Urinary bladder (tissue), 4 donors: ENCODE measurements at places on chromosomes 16 and 17.

DNA sequence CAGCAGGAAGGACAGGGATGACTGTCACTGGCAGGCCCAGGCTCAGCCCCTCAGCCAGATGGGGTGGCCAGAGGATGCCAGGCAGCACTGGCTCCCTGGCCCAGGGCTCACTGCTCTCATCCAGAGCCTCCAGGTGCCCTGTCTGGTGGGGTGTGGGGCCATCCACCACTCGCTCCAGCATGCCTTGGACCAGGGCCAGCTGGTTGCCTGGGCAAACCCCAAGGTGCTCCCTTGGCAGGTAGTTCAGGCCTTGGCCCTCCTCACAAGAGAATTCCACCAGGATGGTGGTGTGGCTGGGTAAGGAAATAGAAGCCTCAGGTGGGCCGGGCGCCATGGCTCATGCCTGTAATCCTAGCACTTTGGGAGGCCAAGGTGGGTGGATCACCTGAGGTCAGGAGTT lies 29.4 kb downstream of the LGALS9 start:
- DNase-seq: no peak

DNA sequence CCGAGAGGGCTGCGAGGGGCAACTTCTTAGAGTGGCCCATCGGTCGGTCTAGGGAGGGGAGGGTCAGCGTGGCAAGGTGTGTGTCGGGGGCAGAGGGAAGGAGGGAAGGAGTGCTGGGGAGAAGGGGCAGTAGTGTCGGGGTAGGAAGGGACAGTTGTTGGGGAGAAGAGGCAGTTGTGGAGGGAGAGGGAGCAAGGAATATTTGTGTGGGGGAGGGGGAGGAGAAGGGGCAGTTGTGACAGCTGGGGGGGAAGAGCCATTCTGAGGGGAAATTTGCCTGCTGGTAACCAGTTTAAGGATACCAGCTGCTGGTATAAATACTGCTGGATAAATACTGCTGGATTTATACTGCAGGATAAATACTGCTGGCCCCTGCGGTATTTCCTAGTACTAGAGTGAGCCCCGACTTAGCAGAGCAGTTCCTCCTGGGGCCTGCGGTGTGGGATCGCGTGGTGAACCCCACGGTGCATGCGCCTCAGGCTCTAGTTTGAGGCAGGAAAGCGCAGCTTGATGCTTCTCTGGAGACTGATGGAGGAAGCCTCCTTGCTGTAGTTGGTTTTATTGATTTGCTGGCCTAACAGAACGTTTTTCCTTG lies 309 bp downstream of the DNAH2 start:
- DNase-seq: no peak

DNA sequence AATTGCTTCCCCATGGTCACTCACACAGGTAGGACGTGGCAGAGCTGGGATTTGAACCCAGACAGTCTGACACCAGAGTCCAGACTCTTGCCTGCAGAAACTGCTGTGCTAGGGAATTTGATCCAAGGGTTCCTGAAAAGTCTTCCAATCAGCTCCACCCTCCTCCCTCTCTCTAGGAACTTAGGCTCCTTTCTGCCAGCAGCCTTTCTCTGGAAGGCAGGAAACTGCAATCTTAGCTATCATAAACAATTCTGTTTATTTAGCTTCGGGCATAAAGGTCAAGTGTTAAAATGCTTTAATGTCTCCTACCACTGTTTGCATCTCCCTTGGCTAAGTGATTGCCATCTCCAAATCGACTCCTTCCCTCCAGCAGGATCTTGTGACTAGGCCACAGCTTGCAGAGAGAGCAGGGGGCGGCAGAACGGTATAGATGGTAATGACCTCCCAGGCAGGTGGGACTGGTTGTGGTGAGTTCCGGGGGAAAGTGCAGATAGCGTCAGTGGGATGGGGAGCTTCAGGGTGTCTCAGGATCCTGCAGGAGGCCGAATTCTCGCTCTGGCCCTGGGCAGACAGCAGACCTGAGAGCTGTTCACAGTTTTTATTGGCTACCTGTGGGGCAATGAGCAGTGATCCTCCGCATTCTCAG lies 882.4 kb upstream of the EEF2KMT start:
- DNase-seq: no peak

DNA sequence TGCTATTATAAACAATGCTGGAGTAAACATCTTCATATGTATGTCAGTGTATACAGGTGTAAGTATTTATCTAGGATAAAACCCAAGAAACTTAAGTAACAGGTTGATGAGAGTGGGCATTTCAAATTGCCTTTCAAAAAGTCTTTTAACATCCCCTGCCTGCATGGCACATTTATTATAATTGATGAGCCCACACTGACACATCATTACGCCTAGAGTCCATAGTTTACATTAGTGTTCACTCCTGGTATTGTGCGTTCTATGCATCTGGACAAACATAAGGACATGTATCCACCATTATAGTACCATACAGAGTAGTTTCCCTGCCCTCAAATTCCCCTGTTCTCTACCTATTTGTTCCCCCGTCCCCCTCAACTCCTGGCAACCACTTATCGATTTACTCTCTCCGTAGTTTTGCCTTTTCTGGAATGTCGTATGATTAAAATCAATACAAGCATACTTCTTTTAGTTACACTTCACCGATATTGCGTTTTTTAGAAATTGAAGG lies 53.7 kb downstream of the NACA2 start:
- DNase-seq: no peak

GRCh38 chr16:60907645-60908044 lies 1128.6 kb downstream of the CDH8 start:
- DNase-seq: no peak

- DNase-seq: no peak
Observed at GRCh38 chr17:18231164-18231563, 5.7 kb downstream of the LLGL1 start.

DNA sequence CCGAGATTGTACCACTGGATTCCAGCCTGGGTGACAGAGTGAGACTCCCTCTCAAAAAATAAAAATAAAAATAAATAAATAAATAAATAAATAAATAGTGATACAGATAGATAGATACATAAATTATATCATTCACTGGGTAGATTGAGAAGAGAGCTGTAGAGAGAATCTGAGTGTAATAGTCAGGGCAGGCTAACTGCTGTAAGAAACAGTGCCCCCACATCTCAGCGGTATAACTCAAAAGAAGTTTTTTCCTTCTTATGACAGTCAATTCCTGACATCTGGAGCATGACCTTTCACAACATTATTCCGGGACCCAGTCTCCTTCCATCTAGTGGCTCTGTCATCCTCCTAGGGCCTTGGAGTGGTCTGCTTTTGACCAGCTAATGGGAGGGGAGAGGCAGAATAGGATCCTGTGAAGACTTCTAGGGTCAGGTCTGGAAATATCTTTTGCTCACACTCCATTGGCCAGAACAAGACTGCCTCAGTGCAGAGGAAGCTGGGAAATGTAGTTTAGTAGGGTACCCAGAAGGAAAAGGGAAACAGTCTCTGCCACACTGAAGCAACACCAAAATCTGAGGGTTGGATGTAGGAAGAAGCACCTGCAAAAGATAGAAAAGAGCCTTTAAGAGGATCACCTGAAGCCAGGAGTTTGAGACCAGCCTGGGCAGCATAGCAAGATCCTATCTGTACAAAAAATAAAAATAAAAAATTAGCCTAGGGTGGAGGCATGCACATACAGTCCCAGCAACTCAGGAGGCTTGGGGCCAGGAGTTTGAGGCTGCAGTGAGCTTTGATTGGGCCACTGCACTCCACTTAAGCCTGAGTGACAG lies 3.0 kb upstream of the QPRT start:
- DNase-seq: no peak

DNA sequence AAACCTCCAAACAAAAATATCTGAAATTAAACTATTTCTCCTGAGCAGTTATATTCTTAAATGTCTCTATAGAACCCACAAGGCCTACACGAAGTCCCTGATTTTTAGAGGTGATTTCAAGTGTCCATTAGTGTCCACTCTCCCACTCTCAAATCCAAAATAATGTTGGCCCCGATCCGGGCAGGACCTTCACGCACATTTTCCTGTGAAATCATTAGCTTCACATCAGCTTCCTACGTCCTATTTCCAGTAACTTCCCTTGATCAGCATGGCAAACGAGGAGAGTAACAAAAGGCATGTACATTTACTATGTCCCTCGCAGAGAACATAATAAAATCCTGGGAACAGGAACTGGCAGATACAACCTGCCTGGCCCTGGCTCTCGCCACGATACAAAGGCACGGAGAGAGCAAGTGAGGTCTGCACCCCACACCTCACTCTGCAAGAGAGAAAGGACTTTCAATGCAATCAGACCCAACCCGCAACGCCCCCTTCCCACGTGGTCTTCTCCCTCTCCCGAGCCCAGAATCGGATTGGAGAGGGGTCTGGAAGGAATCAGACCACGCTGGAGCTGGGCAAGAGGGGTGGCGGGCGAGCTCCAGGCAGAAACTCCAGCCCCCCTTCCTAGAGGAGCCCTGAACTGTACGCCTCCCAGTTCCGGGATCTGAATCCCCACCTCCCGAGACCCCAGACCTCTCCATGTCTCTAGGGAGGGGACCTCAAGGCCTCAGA lies 17.5 kb upstream of the C17orf78 start:
- DNase-seq: peak; percentile 36

DNA sequence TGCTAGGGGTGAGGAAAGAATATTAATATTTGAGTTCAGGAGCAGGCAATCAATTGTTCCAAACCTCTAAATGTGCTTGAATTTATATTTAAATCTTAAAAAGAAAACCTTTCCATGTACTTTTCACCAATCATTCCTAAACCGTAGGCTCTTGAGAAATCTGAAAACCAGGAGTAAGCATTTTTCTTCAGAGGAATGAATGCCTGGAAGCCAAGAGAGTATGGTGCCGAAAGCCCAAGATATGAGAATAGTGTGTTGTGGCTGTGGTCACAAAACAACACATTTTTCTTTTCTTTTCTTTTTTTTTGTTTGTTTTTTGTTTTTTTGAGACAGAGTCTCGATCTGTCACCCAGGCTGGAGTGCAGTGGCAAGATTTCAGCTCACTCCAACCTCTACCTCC lies 37.6 kb downstream of the TEX2 start:
- no peak for DNase-seq

GRCh38 chr17:40915199-40915661 lies 22.2 kb downstream of the KRT23 start:
- DNase-seq: no peak

DNA sequence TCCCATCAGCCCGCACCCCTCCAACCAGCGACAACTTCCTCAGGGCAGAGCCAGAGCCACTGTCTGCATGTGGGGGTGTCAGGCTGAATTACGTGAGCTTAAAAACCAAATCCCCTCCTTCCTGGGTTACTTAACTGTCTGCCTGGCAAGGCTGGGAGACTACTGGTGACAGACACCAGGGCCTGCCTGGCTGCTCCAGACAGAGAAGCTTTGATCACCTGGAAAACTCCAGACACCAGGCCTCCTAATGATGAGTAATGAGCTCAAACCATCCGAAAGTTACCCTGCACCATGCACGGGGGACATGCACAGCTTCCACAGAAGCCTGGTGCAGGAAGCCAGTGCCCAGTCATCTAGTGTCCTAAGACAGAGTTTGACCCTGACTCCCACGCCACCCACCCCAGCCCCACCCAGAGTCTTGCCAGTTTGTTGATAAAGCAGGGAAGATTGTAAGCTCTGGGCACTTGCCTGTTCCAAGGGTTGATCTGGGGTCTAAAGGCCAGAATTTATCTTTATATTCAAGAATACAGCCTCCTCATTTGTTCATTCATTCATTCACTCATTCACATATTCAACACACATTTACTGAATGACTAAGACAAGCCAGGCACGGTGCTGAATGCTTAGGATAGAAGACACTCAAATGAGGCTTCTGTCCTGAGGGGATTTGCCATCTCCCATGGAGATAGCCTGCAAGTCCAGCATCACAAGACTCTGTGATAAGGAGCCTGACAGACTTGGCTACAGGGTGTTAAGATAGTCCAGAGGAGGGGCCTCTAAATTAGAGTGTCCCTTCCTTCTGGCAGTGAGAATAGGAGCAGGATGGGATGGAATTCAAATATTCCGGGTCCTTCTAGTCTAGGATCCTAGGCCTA lies 7.2 kb upstream of the CCDC182 start:
- no peak for DNase-seq

DNA sequence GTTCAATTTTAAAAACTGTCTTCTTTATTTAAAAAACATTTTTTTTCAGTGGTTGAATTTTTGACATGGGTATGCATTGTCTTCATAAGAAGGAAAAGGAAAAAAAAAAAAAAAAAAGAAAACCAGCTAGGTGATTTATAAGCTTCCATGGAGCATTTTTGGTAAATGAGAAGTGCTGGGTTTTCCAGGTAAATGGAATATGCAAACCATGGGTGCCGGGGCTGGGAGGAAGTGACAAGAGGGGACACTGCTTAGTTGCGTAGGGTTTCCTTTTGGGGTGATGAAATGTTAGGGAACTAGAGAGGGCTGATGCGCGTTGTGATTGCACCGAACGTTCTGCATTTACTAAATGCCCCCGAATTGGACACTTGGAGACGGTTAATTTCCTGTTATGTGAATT lies 217.4 kb upstream of the FOXF1 start:
- no peak for DNase-seq

GRCh38 chr17:50280068-50280467 lies 5.8 kb downstream of the TMEM92 start:
- DNase-seq: no peak

GRCh38 chr17:9002606-9003354 lies 18.5 kb upstream of the NTN1 start:
- DNase-seq: no peak

GRCh38 chr16:58471209-58471975 lies 28.6 kb upstream of the NDRG4 start:
- no peak for DNase-seq

- no peak for DNase-seq
Observed at GRCh38 chr17:17391668-17392370, 85.0 kb upstream of the MED9 start.

- no peak for DNase-seq
Observed at GRCh38 chr17:49869038-49869374, 21.1 kb upstream of the TAC4 start.

DNA sequence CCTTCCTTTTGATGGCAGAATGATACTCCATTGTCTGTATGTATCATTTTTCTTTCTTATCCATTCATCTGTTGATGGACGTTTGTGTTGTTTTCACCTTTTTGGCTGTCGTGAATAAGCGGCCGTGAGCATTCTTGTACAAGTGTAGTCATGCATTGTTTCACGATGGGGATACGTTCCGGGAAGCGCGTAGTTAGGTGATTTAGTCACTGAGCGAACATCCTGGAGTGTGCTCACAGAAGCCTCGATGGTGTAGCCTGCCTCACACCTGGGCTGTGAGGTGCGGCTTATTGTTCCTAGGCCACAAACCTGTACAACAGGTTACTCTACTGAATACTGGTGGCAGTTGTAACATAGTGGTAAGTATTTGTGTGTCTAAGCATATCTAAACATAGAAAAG lies 136.5 kb downstream of the CMIP start:
- DNase-seq: peak; percentile 74
